ENCODE measurements at places on chromosomes 11 and 22.

DNA sequence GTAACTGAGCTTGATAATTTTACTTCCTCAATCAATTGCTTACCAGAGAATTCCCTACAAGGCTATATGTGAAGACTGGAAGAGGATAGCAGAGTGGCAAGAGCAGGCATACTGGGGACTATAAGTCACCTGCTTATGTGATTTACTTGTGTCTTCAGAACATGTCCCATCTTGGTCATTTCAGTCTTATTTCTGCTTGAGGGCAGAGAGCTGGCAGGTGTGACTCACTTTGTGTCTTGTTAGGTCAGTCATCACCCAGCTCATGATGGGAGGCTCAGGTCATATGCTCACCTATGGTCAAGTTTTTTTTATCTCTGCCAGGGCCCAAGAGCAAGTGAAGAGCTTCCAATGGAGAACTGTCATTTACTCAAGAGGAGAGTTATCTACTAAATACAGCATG, 6.2 kb downstream of the SRSF8 start:
- no peak for DNase-seq

GRCh38 chr11:79033833-79034232, 407.0 kb downstream of the TENM4 start:
- DNase-seq, result no peak

GRCh38 chr11:73975479-73975757, 7.2 kb downstream of the UCP2 start:
- no peak for DNase-seq

DNA sequence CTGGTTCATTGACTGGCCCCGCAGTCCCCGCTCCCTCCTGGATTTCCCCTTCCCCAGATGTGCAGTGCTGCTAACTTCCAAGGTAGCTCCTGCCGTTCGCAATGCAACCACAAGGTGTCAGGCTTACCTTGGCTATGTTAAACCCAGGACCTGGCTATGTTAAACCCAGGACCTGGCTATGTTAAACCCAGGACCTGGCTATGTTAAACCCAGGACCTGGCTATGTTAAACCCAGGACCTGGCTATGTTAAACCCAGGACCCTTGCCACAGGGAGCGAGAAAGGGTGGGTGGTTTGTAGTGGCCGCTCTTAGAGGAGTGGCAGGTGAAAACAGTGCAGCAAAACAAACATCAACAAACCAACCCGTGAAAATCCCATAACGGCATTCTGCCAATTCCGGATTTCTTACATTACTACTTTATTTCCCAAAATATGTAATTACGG, 2.9 kb upstream of the ADAMTS8 start:
- peak; percentile 38 for DNase-seq

- DNase-seq, result no peak
These were observed 177.3 kb upstream of the C11orf58 start for GRCh38 chr11:16561150-16561549.

DNA sequence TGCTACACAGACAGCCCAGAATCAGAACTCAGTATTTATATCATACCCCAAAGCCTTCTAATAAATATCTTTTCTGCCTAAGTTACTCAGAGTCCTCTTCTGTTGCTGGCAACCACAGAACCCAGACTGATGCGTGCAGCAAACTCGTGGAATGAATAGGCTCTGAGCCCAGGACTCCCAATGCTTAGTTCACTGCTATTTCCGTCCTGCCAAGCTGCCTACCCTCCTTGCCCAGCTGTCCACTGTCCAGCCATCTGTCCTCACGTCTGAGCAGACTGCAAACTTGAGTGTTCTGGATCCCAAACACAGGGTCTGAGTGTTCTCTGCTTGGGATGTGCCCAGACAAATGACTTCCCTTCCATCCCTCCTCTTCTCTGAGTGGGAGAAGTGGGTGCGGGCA, 19.4 kb downstream of the PTPN5 start:
- DNase-seq, result no peak

DNA sequence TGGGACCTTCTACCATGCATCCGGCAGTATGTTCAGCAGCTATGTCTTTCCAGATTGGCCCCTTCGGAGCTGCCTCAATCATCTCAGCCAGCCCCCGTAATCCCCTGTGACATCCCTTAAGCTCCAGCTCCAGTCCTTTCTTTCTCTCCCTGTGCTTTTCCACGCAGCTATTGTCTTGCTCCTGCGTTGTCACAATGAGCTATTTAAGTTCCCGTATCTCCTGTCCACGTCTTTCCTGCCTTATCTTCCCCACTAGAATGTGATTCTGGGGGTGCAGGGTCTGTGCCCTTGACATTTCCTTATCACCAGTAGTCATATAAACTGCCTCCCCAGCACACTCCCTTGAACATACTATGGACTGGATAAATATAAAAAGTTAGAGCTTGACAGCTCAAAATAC, 5.1 kb upstream of the ETS1 start:
- no peak for DNase-seq

GRCh38 chr11:128837627-128838026, 29.5 kb downstream of the KCNJ1 start:
- no peak for DNase-seq

GRCh38 chr11:108685419-108686130, 20.7 kb downstream of the DDX10 start:
- DNase-seq, result no peak

DNA sequence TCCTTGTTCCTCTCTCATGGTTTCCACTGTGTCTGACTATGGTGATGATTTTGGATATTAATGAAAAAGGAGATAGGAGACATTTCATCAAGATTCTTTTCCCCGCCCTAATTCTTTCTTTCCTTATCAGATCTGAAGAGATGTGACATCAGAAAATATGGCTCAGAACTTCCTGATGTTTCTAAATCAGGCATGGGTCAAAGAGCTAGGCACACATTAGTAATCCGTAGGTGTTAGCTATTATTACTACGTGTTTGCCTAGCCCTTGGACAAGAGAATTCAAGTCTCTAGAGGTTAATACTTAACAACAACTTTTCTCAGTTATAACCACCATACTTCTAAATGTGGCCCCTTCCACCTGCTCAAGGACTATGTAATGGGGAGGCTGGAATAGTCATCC, 5.8 kb downstream of the JOSD1 start:
- no peak for DNase-seq

DNA sequence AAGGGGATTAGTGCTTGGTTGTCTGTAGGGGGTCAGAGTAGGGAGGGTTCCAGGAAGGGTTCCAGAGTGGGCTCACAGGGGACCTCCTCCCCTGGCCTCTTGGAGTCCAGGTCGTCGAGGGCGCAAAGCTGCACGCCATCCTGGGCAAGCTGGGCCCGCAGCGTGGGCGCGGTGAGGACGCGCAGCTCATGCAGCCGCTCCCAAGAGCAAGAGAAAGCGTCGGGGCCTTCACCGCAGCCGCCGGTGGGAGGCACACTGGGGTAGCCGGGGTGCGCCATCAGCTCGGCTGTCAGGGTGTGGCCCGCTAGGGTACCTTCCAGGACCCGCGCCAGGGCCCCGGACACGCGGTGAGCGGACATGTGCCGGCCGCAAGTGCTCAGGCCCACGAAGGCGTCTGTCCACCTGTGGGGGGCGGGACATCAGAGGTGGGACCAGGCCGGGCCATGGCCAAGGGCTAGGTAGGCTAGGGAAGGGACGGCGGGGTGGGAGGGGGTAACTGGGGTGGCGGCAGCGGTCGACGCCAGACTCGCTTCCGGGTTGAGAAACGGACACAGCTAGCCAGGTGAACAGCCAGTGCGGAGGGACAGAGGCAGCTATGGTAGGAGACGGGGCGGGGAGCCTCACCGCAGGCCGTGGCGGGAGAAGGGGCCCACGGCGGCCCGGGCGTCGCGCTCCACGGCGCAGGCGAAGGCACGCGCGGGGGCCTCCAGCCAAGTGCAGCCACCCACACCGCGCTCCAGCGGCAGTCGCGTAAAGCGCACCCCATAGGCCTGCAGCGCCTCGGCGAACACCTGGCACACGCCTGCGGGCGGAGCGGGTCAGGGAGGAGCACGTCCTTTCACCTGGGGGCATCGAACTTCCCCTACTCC, 1.2 kb downstream of the YDJC start:
- no peak for DNase-seq

DNA sequence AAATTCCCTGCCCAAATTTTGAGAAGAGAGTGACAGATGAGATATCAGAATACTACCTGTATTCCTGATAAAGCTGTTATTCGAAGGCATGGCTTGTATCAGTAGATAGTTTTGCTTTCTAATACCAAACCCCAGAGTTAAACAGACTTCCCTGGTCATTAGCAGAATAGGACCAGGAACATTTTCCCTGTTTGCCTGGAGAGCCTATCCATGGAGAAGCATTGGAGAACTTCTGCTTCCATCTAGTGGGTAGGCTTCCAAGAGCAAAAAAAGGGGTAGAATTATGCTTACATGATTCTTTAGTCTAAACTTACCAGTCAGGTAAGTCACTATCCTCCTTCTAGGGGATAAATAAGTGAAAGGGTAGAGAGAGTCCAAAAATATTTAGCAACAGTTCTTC, 14.2 kb downstream of the PDE3B start:
- DNase-seq, result no peak

DNA sequence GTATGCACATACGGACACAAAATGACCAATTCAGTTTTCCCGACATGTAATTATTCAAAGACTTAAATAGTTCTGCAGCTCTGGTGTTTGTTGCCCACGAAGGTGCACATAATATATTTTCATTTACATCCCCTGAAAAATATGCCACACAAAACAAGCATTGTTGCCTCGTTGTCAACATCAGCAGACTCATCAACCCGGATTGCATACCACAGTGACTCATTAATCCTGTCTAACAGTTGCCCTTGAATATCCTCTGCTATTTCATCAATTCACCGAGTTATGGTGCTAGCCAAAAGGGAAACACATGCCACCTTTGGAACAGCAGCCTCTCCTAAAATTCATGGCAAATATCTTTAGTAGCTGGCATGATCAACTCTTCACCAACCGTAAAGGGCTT, 582.2 kb downstream of the LRRC4C start:
- no peak for DNase-seq

DNA sequence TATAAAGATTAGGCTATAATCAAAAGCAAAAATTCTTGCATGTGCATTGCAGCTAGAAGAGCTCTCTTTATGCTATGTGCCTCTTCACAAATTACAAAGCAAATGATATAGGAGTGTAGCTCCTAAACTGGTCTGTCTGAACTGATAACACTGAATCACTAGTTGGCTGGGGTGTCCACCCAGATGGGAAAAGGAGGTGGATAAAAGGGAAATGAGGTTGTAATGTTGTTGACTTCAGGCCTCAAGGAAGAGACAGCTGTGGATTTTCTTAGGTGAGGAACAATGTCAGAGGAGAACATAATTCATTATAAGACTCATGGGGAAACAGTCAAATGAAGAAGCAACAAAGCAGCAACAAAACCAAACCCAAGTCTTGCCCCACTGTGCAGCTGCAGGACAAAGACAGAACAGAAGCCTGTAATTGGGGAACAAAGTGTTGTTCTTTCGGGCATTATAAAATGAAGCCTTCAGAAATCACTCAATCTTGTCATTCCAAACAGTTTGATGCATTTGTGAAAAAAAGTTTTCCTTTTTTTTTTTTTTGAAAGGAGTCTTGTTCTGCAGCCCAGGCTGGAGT, 130.1 kb upstream of the DDI1 start:
- no peak for DNase-seq

GRCh38 chr11:111106641-111107040, 138.9 kb upstream of the POU2AF2 start:
- no peak for DNase-seq

DNA sequence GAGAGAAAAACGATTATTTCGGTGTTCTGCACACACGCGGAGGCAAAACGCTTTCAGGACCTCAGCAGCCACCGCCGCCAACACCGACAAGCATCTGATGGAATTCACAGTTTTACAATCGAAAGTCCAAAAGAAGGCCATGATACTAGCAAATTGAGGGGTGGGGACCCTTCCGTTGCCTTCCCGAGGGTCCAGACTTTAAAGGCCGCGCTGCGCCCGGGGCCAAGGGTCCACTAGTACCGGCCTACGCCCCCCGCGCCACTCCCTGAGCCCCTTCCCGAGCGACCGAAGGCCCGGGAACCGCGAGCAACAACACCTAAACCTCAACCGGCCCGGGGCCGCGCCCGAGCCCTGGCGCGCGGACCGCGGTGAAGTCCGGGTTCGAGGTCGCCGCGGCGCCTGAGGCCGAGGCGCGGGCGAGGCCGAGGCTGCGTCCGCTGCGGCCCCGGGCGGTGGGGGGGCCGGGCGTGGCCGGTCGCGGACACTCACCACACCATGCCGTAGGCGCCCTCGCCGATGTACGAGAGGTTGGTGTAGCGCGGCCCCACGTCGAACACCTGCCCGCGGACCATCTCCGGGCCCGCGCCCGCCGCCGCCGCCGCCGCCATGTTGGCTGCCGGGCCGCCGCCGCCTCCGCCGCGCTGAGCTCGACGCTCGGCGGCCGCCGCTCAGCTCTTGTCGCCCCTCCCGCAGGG, 465 bp downstream of the MAPK1 start:
- DNase-seq, result no peak

GRCh38 chr22:29948385-29948769, 65.4 kb downstream of the MTMR3 start:
- no peak for DNase-seq

- no peak for DNase-seq
These were observed 36.2 kb downstream of the UVRAG start for GRCh38 chr11:75851203-75851602.

DNA sequence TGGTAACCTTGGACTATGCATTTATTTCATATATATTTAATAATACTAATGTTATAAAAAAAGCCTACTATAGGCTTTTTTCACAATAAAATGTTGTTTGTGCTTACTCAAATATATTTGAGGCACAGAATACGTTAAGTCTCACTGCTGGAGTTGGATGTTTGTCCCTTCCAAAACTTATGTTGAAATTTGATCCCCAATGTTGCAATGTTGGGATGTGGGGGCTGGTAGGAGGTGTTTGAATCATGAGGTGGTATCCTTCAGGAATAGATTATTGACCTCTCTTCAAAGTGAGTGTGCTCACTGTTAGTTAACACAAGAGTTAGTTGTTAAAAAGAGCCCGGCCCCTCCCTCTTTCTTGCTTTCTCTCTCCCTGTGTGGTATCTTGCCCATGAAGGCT, 1295.9 kb downstream of the JRKL start:
- DNase-seq, result no peak

GRCh38 chr11:33706966-33707365, 6.3 kb upstream of the C11orf91 start:
- DNase-seq, result no peak

- DNase-seq, result no peak
These were observed 26.8 kb upstream of the JAM3 start for GRCh38 chr11:134041791-134042696.

- DNase-seq, result no peak
These were observed 475.1 kb upstream of the LARGE1 start for GRCh38 chr22:34395370-34395769.

GRCh38 chr11:47786373-47786772, 19.2 kb upstream of the FNBP4 start:
- no peak for DNase-seq

GRCh38 chr11:113281052-113281725, 33.2 kb upstream of the TTC12 start:
- no peak for DNase-seq

GRCh38 chr22:32574411-32574810, 99.8 kb downstream of the FBXO7 start:
- no peak for DNase-seq

All from NCI-H748 treated with DMSO at 0.1 percent for 48 hours (cell line).